Bronchial smooth muscle cell (primary cell): ENCODE measurements at places on chromosomes 13 and 19. TPM values are rescaled to one million over a fixed set of nuclear protein-coding genes. Genes with fewer than 3 reads are reported as not detected.

JSRP1 gene
- total RNA-seq: not detected in 2 replicates

KIR3DL2 gene
- not detected in 2 replicates for total RNA-seq

CBARP gene
- total RNA-seq: 0.63 and 0.86 TPM in 2 replicates

ZNF554 gene
- 4.0 and 4.1 TPM in 2 replicates for total RNA-seq

WDR87 gene
- not detected in 2 replicates for total RNA-seq

VSTM1 gene
- not detected in 2 replicates for total RNA-seq

LILRA1 gene
- total RNA-seq: not detected in 2 replicates

ONECUT3 gene
- not detected in 2 replicates for total RNA-seq

SIX5 gene
- total RNA-seq: 6.7 and 7.4 TPM in 2 replicates

MAP1S gene
- 13.6 and 15.2 TPM in 2 replicates for total RNA-seq

CEACAM7 gene
- total RNA-seq: not detected in 2 replicates

TMEM38A gene
- 3.2 and 4.8 TPM in 2 replicates for total RNA-seq

ZNF560 gene
- total RNA-seq: 0.79 and 1.2 TPM in 2 replicates

GPR12 gene
- total RNA-seq: not detected in 2 replicates

IZUMO4 gene
- 1.7 and 1.9 TPM in 2 replicates for total RNA-seq

ZNF729 gene
- not detected in 2 replicates for total RNA-seq

RFPL4AL1 gene
- not detected in 2 replicates for total RNA-seq

PTOV1 gene
- total RNA-seq: 61.8 and 67.4 TPM in 2 replicates

PAF1 gene
- 57.8 and 61.7 TPM in 2 replicates for total RNA-seq

ZNF85 gene
- 3.1 and 4.3 TPM in 2 replicates for total RNA-seq

ZNF136 gene
- total RNA-seq: 5.5 and 6.3 TPM in 2 replicates

COL4A2 gene
- total RNA-seq: 53.9 and 76.9 TPM in 2 replicates

THSD8 gene
- 0.16 and 0.43 TPM in 2 replicates for total RNA-seq

SYNE4 gene
- total RNA-seq: 0.16 TPM in 1 of 2 replicates, not detected in the other

TMIGD2 gene
- total RNA-seq: not detected in 2 replicates
